ENCODE measurements at places on chromosomes 13 and 19.

- no peak for DNase-seq
Observed at GRCh38 chr13:22175815-22176214, 504.9 kb downstream of the FGF9 start.

GRCh38 chr13:19172007-19172646, 9.5 kb downstream of the TUBA3C start:
- DNase-seq, result no peak

DNA sequence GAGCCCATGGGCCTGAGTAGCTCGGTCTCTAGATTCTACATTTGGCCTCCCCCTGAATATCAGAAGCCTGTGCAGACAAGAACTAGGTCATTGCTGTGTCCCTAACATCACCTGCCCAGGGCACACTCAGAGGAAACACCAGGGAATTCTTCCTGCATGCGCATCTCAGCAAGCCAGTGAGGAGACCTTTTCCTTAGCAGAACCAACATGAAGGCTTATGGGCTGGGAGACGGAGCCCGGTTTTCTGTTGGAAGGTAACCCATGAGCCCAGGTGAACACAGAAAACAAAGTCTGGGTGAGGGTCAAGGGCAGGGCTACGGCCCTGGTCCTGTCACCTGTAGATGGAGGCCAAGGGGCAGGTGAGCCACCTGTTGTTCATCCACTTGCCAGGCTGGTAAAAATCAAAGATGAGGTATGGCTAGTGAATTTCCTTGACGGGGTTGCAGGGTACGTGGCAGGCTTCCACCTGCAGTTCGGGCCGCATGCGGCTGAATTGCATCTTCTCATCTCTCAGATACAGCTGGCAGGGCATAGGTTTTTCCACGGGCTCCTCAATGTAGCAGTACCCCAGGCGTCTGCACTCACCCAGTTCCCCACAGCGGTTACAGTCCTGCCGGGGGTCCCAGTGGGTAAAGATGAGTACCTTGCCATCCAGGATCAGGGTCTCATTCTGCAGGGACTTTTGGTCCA, 3.6 kb upstream of the FAM187B start:
- no peak for DNase-seq

DNA sequence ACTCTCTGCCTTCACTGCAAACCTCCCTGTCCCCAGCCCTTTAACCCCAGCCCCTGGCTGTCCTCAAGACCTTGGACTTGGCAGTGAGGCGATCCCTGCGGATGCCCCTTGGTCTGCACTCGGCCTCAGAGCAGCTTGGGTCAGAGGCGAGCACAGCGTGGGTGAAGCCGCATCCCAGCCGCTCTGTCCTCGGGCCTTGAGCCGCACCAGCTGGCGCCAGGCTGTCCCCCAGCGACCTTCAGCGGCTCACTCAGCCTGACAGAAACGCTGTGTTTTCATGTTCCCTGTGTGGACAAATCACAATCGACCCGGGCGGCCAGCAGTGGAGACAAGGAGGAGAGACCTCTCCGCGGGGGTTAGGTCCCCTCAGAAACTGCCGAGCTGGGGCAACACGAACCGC, 52.0 kb downstream of the GNG7 start:
- DNase-seq, result no peak

GRCh38 chr19:33903489-33903850, 106.8 kb downstream of the KCTD15 start:
- no peak for DNase-seq

DNA sequence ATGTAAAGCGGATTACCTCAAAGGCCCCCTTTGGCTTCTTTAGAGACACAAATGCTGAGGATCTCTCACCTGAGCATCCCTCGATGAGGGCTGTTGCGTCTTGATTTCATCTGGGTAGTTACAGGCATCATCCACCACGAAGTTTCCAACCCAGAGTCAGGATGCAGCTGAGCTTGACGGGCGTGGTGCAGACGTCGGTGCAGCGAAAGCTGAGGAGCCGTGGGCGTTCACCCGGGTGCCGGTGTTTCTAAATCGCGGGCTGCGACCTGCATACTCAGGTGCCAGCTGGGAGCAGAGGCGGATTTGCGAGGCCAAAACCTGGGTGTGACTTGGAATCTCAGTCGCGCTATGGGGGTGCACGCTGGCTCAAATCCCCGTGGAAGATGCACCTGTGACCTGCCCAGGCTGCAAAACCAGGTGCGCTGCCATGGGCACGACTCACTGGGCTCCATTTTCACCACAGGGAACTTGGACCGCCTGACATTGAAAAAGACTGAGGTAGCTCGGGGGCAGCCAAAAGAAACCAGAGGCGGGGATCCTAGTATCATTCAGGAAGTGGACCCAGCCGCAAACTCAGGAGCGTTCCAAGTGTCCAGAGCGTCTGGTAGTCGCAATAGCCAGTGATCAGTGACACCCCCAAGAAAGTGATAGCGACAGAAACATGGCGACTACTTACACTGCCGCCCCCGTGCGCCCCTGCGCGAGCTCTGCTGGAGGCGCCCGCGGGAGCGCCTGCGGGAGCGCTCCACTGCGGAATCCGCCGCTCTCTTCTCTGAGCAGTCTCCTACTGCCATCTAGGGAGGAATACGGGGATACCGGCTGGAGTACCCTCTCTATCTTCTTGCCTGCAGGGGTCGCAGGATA, 36.4 kb upstream of the IGFL4 start:
- DNase-seq, result no peak

- DNase-seq, result no peak
Observed at GRCh38 chr13:98509271-98510155, 67.4 kb downstream of the STK24 start.

DNA sequence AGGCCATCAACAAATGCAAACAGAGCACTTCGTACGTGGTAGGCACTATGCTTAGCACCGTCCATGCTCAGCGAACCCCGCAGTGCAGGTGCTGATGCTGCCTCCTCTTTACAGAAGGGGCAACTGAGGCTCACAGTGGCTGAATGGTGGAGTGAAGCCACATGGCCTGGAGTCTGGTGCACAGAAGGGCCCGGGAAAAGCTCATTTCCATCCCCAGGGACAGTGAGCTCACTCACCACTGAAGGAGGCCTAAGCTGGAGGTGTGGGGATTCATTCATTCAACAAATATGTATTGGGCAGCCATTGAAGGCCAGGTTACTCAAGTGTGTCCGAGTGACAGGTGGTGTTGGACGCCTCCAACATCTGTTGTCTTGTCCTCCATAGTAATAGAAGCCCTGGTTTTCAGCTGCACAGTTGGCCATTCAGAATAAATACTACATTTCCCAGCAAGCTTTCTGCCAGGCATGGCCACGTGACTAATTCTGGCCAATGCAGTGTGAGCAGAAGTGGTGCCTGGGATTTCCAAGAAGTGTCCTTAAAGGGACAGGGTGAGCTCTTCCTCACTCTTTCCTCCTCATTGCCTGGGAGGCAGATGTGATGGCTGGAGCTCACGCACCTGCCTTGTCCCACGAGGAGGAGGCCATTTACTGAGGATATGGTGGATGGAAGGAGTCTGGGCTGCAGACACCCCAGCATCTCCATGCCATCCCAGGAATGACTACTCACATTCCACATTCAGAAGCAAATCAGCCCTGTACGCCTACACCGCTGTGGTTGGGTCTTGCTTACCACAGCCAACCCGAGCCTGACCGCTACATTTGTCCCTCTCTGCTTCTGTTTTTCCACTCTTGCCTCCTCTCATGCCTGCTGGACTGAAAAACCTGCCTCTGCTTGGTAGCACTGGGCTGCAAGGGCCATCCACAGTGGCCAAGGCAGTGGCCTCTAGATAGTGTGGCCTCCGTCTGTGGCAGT, 2.3 kb upstream of the ZNRF4 start:
- no peak for DNase-seq

DNA sequence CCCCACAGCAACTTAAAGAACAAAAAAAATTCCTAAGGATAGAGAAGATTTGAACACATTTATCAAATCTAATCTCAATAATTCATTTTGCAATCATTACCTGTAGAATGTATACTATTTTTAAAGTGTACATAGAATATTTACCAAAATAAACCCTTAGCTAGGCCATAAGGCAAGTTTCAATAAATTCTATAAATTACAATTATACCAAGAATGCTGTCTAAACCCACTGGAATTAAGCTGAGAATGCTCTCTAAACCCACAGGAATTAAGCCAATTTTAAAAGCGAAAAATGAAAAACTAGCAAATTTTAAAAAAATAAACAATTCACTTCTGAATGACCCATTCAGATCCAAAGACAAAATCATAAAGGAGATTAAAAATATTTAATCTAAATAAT, 540.4 kb upstream of the NBEA start:
- no peak for DNase-seq

DNA sequence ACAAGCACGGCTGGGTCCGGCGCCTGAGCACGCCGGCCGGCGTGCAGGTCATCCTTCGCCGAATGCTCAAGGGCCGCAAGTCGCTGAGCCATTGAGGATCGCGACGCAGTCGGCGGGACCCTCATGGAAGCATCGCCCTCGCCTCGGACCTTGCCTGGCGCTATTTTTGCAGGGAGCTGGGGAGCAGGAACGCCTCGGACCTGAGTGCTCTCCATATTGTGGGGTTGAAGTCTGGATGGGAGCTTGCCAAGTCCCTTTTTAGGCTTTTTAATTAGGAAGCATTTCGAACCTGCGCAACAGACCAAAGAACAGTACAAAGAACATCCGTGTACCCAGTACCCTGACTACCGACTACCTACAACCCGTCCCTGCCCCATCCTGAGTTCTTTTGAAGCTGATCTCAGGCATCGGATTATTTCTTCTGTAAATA, 628 bp downstream of the MRPL34 start:
- no peak for DNase-seq

- no peak for DNase-seq
Observed at GRCh38 chr19:21047716-21048115, 27.3 kb downstream of the ZNF430 start.

DNA sequence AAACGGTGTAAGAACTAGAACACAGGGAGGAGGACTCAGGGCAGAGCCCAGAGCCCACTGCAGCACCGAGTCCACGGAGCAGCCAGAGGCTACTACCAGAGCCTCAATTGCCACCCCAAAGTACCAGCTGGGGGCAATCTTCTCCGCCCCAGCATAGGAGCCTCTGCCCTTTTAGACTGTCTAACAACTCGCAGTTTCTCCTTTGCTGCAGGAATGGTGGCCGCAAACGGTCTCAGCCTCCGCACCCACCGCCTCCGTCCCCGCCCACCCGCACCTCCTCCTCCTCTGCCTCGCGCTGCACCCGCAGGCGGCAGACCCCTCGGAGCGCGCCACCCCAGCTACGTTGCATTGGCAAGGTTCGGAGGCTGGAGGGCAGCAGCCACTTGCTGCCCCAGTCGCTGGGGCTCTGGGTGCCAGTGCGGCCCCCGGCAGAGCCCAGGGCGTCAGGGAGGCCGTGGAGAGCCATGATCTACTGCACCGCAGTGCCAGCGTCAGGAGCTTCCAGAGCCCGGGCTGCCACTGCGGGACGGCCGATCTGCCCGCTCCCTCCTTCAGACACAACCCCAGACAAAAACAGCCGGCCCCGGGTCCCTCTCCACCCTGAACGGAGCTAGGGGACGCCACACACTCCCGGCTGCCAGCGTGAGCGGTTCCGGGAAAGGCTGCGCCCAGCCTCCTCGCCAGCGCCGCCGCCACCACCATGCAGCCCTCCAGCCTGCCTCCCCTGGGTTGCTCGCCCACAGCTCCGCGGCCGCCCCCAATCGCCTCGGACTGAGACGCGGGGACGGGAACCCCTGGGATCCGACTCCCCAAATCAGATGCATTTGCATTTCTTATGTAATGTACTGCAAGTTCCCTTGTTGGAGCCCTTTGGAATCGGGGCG, 1.8 kb downstream of the FGF14 start:
- DNase-seq, result no peak

GRCh38 chr13:41563341-41563983, 106.1 kb downstream of the RGCC start:
- DNase-seq, result no peak
